Mesenchymal stem cell (in vitro differentiated cells and primary cell): ENCODE measurements at places on chromosomes 12 and 14.
A peak's percentile ranks its signal among the peaks of the same experiment; 100 is the strongest.

GRCh38 chr12:117430246-117430645, 68.8 kb upstream of the NOS1 start:
- DNase-seq, result no peak

DNA sequence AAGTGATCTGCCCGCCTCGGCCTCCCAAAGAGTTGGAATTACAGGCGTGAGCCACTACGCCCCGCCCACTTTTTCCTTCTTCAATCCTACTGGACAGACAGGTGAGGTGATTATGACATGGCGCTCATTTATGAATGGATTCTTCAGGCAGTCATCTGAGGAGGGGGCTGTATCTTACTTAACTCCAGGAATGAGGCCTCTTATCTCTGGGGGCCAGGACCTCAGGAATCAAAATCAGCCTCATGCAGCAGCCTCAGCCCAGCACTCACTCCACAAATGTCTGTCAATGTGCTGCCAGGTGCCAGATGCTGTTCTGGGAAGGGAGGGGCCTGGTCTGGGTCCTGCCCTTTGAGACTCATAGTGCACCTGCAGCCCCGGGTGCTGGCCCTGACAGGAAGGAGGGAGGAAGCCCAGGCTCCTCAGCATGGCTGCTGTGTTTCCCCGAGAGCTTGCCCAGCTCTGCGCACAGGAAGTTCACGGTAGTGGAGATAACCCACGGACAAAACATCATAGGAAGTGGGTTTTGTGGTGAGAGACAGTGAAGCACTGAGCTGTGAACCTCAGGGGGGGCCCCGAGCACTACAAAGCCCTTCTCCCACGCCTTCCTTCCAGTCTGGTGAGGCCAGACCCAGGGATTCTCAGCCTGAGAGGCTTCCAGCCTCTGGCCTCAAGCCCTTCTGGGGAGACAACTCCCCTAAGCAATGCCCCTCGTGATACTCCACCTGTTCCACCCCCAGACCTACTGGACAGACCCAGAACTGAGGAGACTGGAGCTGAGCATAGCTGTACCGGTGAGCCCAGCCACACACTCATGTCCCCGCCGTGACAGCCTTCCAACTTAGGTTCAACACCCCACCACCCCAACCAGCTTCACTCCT, 22.3 kb downstream of the GALNT6 start:
- DNase-seq, result no peak

- DNase-seq, result peak; percentile 6
Measured at GRCh38 chr12:10082117-10082874, 16.5 kb downstream of the CLEC1A start.

GRCh38 chr14:27605282-27605681, 1007.4 kb upstream of the NOVA1 start:
- peak; percentile 31 for DNase-seq

DNA sequence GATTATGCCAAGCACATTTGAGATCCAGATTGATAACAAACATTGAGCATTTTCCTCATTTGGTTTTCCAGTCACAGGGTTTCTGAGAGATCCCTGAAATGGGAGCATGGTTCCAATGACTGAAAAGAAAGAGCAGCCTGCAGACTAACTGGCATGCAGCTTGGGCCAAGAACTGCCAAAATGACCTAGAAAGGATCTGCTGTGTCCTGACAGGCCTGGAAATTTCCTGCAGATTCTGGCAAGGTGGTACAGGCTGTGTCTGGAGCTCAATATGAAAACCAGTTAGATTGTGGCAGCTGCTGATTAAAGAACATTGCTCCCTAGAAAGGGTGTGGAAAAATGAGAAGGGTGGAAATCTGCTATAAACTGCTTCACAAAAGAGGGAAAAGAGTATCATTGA, 417.3 kb downstream of the IPO8 start:
- DNase-seq, result no peak
